ENCODE measurements at places on chromosomes 11 and 22.

- no peak for DNase-seq
Observed at GRCh38 chr11:7890417-7891172, 40.5 kb downstream of the OR10A6 start.

GRCh38 chr11:79362206-79362757, 78.5 kb downstream of the TENM4 start:
- no peak for DNase-seq

DNA sequence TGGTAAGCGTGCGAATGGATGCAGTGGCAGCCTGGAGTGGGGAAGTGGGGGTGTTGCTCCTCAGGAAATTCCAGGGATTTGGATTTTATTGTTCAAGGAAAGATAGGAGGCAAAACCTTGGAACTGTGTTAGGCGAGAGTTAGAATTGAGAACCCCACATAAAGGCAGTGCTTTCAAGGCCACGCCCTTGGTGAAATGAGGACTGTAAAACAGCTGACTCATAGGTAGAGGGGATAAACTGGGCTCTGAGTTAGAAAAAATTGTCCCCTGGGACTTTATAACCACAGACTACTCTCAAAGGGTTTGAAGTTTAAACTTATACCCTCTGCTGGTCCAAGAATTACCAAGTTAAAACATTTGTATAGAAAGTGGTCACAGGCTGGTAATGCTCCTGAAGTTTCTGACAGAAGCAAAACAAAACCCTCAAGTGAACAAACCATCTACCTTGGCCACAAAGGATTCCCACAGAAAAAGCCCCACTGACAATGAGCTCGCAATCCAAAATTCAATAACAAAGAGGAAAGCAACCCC, 250.3 kb upstream of the TBCEL start:
- DNase-seq, result no peak

GRCh38 chr11:35501776-35502175, 23.6 kb downstream of the PAMR1 start:
- no peak for DNase-seq

DNA sequence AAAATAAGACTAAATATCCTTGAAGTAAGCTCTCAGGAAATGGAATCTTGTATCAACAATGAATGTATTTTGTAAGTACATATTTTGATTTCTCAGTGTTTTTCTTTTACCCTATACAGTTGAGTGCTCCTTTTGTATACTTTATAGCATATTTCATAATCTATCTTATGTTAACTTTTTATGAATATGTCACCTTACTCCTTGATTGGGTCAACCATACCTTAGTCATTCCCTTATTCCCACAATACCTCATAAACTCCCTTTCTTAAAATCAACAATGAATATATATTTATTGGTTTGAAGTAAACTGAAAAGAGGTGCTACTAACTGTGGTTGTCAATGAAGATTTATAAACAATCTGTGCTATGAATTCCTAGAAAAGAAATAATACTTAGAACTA, 686.2 kb downstream of the METTL15 start:
- DNase-seq, result no peak

GRCh38 chr11:57288771-57289579, 35.8 kb downstream of the TNKS1BP1 start:
- no peak for DNase-seq

DNA sequence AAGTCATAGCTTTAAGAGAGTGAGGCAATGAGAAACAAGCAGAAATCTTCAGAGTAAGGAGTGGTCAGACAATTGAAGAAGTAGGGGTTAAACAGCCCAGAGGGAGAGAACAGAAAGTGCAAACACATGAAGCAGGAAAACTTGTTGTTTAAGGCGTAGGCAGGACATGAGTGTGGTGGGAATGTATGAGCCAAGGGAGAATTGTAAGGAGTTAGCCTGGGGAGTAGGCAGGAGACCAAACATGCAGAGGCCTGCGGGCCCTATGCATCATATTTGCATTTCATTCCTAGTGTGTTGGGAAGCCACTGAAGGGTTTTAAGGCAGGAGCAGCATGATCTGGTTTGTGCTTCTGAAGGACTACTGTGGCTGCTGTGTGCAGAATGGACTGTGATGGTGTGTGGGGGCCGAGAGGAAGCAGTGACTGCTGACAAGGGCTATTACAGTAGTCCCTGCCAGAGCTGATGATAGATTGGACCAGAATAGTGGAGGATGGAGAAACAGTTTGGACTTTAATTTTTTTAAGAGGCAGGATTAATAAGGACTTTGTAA, 179.9 kb upstream of the C11orf87 start:
- DNase-seq, result no peak

DNA sequence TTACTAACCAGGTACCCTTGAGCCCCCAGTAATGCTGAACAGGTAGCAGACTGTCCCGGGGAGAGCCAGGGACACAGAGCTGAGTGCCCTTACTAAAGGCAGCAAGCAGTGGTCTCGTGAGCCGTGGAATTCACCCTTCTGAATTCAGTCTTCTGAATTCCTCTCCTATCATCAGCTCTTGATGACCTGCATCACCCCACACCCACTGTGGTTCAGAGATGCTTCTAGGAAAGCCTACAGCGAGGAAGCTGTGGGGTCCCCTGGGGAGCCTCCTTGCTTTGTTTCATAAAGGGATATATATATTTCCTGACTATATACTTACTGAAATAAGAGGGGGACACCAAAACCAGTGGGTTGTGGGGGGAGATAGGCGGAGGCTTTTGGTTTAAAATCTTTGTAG, 2.6 kb downstream of the SPATA19 start:
- no peak for DNase-seq

GRCh38 chr22:50420581-50420980, 54.3 kb downstream of the SBF1 start:
- DNase-seq, result no peak

GRCh38 chr22:24291515-24292201, 21.0 kb downstream of the SPECC1L start:
- no peak for DNase-seq

DNA sequence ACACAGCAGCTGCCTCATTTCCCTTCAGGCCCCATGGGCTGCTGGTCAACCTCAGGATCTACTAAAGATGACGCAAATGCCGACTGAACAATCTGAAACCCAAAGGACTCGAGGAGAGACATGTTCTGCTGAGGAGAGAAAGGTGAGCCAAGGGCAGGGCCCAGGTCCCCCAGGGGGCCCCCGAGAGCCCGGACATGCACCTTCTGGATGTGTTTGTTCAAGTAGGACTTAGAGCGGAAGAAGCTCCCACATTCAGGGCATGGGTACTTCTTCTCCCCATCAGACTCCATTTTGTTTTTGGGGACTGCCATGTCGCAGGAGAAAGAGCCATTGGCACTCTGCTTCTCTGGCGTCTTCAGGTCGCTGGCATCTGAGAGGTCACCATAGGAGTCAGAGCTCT, 19.3 kb downstream of the PATZ1 start:
- DNase-seq, result no peak

DNA sequence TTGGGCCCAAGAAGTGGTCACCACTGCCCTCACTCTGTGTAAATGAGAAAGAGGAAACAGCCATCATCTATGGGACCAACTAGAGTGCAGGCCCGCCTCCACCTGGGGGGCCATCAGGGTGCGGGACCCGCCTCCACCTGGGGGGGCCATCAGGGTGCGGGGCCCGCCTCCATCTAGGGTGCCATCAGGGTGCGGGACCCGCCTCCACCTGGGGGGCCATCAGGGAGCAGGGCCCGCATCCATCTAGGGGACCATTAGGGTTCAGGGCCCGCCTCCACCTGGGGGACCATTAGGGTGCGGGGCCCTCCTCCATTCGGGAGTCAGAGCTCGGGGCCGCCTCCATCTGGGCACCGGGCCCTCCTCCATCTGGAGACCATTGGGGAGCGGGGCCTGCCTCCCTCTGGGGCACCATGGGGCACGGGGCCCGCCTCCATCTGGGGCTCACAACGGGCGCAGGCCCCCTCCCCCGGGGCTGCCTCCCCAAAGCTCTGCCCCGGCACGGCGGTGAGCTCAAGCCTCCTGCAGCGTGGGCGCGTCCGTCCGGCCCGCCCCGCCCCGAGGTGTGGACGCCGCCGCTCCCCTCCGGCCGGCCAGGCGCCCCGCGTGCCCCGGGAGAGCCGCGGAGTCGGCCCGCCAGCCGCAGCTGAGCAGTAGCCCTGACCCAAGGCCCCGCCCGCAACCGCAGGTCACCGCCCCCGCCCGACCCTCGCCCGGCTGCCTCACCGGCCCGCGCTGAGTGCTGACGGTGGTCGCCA, 512 bp downstream of the TOLLIP start:
- no peak for DNase-seq

DNA sequence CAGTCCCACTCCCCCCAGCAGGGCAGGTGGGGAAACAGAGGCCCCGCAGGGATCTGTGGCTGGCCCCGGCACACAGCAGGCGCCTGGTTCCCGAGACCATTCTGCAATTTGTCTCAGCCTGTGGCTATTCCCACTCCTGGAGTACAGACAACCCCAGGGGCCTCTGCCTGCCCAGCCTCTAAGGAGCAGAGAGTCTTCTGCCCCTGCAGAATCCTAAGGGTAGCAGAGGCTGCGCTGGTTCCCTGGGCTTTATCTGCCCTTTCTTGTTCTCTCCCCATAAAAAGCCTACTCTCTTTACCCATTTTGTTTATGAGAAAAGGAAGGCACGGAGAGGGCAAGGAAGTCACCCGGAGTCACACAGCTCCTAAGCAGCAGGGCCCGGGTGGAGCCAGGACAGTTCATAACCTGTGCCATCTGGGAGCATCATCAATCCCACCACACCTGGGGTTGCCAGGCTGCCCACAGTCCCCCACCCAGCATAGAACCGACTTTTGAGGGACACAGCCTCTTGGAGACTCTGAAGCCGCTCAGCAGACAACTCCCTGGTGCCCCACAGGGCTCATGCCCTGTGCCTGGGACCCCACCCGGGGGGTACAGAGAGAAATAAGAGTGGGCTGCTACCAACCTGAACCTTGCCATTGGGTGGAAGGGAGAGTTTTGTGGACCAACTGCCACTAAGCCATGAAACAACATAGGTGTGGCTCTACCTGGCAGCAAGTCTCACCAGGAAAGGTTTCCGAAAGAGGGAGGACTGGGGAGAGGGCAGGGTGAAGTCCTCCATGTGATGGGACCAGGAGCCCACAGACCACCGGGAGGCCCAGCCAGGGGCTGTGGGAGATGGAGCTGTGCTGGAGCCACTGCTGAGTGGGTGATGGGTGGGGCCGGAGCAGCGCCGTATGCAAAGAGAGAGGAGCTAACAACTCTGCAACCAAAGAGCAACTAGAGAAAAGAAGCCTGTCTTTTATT, 17.2 kb upstream of the LINC01488 start:
- no peak for DNase-seq

DNA sequence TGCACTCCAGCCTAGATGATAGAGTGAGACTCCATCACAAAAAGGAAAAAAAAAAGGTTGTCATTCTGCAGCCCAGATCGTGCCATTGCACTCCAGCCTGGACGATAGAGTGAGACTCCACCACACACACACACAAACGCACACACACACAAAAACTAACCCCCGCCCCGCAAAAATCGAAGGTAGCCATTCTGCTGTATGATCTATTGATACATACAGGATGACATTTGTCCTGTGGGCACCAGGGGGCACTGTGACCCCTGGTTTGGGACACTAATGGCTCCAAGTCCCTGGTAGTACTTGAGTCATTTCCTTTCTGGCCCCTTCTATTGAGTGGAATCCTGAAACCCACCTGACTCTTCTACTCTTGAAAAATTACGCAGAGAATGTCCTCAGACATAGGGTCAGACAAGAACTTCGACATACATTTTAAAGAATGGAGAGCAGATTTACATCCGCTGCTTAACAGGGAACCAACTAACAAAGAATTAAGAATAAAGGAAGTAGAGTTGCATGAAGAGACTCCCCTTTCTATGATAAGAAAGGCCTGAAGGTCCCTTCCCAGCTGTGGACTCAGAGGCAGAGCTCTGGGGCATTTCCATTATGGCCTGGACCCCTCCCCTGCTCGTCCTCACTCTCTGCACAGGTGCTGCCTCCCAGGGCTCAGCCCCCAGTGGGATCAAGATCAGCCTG, 35.0 kb upstream of the PRAME start:
- DNase-seq, result peak; percentile 20

GRCh38 chr11:72762641-72763304, 10.6 kb upstream of the ARAP1 start:
- DNase-seq, result no peak

DNA sequence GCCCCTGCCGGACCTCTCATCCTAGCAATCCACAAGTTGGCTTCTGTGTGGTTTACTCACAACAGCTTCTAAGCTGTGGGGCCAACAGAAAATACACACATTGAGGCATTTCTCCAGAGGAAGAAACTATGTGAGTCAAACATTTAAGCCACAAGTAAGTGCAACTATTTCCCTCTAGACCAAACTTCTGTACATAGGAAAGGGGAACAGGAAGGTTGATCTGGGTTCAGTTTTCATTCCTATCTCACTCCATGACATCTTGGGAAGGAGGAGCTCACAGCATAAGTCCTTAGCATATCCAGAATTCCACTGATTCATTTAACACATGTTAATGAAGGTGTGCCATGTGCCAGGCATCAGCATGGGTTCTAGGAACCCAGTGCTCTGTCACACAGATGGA, 72.8 kb upstream of the PICALM start:
- DNase-seq, result no peak

DNA sequence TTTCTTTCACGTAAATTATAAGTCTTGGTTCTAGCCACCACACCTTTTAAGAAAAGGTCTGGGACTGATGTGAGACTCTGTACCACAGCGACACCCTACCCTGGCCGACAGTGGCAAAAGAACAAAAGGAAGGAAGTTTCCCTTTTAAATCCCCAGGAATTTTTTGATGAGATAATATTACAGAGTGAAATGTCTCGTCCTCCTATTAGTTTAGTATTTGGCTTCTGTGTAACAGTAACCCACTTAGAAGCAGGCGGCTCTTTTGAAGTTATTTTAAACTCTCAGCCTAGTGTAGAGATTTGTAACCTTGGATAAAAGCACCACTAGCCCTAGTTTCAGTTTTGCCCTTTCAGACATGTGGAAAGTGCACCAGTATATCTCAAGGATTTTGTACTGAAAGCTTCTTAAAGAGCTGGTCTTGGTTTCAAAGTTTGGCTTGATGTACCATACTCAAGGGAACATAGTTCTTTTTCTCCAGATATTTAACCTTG, 84.1 kb downstream of the C22orf31 start:
- DNase-seq, result no peak

- no peak for DNase-seq
Observed at GRCh38 chr22:46676881-46677280, 56.7 kb downstream of the GRAMD4 start.

DNA sequence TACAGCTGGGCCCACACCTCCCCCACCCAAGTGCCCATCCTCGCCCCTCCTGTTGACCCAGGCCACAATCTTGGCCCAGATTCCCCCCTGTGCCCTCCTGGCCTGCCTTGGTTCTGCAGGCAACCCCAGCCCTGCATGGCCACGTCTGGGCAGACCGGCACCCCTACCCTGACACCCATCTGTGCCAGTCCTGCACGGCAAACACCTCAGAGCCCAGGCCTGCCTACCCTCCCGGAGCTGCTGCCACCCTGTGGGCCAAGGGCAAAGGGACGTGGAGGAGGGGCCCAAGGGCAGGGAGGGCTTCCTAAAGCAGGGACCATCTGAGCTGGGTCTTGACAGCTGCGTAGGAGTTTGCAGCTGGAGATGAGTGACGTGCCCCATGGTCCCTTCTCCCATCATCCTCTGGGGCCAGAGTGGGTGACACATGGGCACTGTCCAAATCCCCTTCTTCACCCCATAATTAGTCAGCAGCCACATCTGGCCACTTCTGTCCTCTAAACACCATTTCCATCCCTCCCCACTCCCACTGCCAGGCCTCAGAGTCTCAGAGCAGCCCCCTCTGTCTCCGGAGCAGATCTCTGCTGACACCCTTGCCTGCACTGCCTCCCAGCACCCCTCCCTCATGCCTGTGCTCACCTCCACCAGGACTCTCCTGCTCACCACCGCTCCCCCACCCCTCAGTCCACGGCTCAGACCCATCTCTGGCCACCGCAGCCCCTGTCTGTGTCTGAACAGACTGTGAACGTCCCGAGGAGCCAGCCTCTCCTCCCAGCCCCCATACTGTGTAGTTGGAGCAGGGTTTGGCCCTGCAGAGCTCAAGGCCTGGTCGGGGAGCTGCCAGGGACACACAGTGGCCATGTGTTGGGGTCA, 35.6 kb upstream of the PPARA start:
- DNase-seq, result no peak

Measured in Panc1 (cell line).